Foreskin melanocyte (primary cell): ENCODE measurements at places on chromosomes 4 and X.

DNA sequence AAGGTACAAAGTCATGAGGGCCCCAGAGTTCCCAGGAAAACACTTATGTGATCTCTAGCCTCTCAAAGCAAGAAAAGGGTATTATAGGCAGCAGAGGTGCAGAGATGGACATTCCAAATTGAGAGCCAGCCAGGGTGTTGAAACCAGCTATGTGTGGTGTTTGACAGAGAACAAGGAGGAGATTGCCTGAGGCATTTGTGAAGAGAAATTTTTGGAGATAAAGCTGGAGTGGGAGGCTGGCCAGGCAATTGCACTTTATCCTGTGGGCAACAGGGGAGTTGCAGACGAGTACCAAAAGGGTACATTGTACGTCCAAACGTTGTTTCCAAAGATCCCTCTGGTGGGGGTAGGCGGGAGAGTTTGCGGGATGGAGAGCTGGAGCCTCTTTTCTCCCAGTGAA is 2.5 kb upstream of the GABRE start:
- no peak for DNase-seq

DNA sequence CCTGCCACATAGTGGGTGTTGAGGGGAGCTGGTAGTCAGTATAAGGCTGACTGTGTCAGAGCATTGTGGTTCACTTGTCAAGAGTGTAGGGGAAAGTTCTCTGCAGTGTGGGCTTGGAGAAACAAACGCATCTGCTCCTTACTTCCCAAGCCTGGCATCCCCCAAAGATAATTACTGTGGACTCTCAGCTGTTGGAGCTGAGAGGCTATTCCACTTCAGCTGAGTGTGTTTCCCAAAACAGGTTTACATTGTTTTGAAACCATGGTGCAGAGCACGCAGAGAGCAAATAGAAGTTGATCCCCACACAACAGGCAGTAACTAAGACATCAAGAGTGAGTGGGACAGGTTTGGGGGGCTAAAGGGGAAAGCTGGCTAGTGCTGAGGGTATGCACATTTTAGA is 181.0 kb upstream of the EOLA2 start:
- DNase-seq = no peak

DNA sequence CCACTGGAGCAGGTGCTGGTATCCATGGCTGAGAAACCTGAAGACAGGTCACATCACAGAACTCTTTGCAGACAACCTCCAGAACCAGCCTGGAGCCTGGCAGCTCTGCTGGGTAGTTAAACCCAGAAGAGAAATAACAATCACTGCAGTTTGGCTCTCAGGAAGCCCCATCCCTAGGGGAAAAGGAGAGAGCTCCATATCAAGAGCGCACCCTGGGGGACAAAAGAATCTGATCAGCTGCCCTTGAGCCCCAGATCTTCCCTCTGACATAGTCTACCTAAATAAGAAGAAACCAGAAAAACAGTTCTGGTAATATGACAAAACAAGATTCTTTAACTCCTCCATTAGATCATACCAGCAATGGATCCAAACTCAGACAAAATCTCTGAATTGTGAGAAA is 823.2 kb upstream of the FRG1 start:
- no peak for DNase-seq

DNA sequence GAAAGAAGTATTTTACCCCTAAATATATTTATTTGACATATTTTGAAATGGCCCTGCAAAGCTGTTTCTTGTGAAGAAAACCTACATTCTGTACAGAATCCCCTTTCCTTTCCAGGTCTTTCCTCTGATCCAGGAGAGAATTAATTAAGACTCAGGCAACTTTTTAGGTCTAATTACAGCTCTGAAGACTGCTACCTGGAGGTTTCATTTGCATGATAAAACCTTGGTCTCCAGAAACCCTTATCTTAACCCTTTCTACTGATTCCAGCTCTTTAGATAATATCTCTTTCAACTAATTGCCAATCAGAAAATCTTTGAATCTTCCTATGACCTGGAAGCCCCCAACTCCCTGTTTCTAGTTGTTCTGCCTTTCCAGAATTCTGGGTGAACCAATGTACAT is 224.0 kb downstream of the FAM47A start:
- no peak for DNase-seq

GRCh38 chr4:54226404-54227255 is 2.5 kb upstream of the PDGFRA start:
- DNase-seq = no peak

DNA sequence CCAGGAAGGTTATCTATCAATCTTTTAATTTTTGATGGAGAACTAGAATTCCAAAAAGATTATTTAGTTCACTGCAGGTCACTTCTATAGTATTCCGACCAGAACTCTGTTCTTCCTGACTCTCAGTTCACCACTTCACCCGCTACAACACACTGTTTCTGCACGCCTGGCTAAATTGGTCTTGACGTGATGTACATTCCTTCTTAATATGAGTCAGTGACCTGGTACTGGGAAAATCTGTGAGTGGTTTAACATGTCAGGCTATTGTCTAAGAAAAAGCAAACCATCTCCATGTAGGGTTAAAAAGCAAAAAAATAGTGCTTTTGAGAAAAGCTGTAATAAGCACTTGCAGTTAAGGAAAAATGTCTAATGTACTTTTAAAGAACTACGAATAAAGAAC is 120.4 kb downstream of the NDST3 start:
- DNase-seq = no peak

DNA sequence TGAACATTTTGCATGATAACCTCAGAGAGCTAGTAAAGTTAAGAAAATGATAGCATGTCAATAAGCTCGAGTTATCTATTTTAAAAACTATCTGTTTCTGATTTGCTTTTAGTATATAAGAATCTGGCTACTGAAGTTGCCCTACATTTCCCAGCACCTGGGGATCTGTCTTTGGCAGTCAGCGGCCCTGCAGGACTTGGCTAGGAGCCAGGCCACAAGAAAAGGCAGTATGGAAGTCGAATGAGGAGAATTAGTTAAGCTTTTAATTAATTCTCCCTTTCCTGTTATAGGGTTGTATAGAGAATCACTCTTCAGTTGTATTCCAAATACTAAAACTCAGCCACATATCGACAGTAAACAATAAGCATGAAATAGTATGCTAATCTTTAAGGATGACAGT is 22.7 kb downstream of the POU4F2 start:
- no peak for DNase-seq

- no peak for DNase-seq
These were observed 146.8 kb downstream of the PTTG2 start for GRCh38 chr4:38106886-38107514.

DNA sequence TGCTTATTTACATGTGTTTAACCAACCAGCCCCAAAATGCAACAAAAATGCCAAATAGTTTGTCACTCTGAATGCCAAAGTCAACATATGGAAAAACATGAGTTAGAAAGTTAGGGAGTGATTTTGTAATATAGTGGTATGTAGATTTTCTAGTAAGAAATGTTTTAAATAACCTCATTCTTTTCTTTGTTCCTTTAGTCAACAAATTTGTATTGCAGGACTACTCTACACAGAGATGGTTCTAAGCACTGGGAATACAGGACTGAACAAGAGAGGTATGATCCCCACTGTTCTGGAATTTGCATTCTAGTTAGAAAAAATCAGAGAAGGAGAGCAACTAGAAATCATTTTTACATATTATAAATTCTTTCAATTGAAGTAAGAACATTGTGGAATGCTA is 218.8 kb upstream of the ANXA10 start:
- DNase-seq = no peak
